ENCODE measurements at places on chromosomes 16 and 17.

DNA sequence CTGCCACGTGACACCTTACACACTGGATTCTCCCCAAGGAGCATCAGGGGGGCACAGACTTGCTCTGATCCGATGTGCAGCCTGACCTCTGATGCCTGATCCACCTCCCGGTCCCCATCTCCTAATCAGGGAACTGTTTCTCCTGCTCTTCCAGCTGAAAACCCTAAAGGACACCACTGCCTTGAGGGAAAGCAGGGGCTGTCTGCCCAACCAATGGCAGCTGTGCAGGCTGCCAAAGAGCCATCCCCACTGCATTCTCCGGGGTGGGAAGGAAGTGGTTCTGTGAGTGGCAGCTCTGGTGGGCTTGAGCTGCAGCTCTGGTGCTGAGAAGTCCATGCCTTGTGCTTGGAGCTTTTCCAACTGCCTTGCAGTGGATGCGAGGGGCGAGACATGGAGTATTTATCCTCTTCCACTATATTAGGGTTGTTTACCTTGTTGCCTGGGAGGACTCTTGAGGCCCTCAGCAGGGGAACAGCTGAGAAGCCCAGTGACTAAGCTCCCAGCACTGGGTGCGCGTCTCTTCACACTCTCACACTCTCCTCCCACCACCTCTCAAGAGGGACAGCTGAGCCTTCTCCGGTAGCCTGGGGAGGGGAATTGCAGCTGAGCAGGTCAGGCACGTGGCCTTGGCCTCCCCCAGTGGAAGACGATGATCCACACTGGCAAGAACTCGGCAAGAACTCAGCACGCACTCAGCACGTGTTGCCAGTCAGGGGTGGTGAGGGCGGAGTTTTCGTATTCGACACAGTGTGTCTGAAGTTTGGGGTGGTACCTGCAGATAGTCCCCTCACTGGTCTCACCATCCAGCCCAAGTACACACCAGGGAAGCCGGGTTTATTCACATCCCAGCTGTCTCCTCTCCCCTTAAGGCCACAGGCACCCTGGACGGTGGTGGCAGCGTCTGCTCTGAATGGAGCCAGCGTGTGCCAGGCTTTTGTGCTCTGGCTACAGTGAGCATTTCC lies 21.1 kb upstream of the SPATA32 start:
- DNase-seq: no peak

GRCh38 chr17:81553616-81554181 lies 1.5 kb upstream of the FAAP100 start:
- no peak for DNase-seq

- DNase-seq: no peak
Measured at GRCh38 chr17:75774991-75775668, 9.5 kb upstream of the UNK start.

- no peak for DNase-seq
Measured at GRCh38 chr16:11407047-11407982, 62.1 kb downstream of the RMI2 start.

DNA sequence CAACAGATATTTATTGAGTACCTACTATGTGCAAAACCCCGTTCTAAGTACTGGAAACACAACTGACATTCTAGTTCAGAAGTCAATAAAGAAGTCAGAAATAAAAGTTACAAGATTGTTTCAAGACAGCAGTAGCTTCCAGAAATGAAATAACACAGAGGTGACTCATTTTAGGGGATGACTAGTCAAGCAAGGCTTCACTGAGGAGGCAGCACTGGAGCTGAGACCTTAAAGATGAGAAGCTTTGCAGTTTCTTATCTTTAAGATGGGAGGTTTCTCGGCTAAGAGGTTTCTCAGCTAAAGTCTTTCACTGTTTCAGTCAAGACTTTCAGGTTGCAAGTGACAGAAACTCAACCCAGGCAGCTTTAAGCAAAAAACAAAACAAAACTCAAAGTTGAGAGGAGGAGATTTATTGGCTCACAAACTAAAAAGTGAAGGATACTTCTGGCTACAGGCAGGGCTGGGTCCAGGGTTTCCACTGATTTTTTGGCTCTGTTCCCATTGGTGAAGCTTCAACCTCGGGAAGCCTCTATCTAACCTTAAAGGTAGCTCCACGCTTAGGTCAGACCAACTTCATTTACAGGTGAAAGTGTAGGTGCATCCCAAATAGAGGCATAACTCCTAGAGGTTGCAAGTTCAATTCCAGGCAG lies 7.4 kb upstream of the MMP2 start:
- no peak for DNase-seq

- no peak for DNase-seq
Measured at GRCh38 chr17:34797720-34798119, 163.5 kb downstream of the CCT6B start.

- DNase-seq: no peak
Measured at GRCh38 chr16:3065742-3066439, 451 bp downstream of the IL32 start.

- DNase-seq: no peak
Measured at GRCh38 chr17:77523540-77523939, 382.8 kb downstream of the SEC14L1 start.

GRCh38 chr17:69058165-69058564 lies 2.6 kb downstream of the ABCA9 start:
- no peak for DNase-seq

DNA sequence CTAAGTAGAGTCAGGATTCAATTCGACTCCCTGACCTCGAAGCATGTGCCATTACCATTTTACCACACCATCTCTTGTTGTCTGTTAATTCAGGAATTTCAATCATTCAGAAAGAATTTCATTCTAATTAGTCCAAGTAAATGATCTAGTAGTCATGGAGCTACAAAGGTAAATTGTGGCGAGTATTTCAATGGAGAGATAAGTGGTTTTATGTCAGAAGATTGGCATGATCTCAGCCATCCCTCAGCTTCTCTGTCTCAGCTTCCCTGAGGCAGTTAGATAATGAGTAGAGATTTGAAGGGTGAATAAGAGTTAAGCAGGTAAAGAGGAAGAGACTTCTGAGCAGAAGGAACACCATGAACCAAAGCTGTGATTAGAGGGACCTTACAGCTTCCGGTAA lies 93.6 kb downstream of the HS3ST4 start:
- DNase-seq: no peak

- DNase-seq: no peak
Measured at GRCh38 chr16:22207715-22208360, 1.8 kb downstream of the EEF2K start.

DNA sequence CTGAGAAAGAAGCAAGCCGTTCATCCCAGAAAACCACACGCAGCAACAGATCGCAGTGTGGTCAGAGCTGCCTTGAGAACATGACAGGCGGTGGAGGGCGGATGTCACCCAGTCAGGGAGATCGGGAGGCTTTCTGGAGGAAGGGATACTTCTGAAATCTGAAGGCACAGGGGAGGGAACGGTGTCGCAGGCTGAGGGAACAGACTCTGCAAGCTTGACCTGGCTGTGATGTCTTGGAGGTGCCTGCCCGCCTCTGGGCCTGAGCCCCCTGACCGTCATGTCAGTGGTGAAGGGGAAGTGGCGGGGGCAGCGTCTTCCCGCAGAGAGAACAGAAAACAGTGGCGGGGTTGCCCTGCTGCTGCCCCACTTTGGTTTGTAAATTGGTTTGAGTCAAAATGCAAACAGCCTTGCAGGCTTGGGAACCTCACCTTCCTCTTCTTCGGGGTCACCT lies 8.1 kb upstream of the ATP2A3 start:
- no peak for DNase-seq

DNA sequence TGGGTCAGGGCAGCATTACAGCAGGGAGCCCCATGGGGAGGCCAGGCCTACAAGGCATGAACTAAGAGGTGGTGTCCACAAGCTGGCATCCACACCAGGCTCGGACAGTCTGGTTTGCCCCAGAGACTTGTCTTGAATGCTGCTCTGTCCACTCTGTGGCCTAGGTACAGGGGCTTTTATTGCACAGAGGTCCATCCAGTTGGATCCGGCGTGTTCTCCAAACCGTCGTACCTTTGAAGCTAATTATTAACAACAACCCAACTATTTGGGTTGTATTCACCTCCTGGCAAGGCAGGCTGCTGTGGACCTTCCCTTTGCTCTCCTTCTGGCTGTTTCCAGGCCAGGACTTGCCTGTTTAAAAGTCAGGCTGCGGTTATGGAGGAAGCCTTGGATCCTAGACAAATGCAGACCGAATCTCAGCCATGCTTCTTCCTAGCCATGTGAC lies 123.4 kb downstream of the CLEC16A start:
- DNase-seq: no peak

DNA sequence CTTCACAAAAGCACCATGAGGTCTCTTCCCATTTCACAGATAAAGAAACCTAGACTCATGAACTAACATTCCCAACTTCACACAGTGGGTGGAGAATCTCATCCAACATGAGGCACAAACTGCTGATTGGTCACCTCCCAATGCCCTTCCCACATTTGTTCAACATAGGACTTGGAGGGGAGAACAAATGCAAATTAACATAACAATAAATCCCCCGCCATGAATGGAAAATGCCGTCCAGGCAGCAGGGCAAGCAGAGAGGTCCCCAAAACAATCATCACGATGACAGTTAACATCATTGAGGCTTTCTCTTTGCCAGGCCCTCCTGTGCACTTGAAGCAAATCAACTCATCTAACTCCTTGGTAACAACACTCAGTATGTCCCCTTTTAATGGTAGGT lies 185.3 kb downstream of the TMEM132E start:
- DNase-seq: no peak

GRCh38 chr17:53722407-53722806 lies 100.3 kb upstream of the KIF2B start:
- DNase-seq: no peak

DNA sequence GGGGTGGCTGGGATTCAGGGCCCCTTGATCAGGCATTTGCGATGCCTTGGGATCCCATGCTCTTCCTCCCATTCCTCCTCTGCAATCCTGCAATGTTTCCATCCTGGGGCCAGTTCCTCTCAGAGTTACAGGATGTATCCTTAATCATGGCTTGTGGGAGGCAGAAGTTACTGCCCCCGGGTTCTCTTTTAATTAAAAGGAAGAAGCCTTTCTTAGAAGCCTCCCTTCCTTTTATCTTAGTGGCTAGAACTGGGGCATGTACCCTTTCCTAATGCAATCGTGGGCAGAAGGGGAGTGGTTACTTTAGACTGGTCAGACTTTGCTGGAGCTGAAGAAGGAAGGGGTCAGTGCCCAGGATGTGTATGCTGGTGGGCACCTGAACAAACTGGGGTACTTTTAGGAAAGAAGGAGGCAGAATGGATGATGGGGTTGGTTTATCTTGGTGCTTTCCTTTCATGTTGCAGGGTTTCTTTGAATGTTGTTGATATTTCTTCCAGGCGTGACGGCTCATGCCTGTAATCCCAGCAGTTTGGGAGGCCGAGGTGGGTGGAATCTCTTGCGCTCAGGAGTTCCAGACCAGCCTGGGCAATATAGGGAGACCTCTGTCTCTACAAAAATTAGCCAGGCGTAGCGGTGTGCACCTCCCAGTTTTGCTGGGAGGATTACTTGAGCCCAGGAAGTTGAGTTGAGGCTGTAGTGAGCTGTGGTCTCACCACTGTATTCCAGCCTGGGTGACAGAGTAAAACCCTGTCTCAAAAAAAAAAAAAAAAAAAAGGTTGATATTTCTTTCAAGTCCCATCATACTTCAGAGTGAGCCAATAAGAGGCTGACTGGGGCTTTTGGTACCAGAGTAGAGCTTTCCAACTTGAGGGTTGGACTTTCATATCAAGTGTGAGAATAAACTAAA lies 13.2 kb upstream of the SPN start:
- no peak for DNase-seq

- DNase-seq: no peak
Measured at GRCh38 chr17:59338498-59338897, 7.0 kb downstream of the YPEL2 start.

GRCh38 chr17:74759941-74760340 lies 11.5 kb downstream of the NHERF1 start:
- no peak for DNase-seq

DNA sequence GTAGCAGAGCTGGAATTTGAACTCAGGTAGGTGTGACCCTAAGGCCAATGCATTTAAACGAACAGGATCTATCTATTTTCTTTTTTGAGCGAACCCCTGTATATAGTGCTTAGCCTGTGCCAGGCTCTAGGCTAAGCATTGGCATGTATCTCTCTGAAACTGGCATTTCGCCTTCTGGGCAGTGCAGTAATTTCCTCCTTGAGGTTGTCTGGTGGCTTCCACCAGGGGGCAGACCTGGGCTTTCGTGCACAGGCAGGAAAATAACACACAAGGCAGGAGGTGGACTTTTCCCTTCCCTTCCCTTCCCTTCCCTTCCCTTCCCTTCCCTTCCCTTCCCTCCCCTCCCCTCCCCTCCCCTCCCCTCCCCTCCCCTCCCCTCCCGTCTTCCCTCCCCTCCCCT lies 34.4 kb upstream of the PRKCB start:
- DNase-seq: peak; percentile 66

DNA sequence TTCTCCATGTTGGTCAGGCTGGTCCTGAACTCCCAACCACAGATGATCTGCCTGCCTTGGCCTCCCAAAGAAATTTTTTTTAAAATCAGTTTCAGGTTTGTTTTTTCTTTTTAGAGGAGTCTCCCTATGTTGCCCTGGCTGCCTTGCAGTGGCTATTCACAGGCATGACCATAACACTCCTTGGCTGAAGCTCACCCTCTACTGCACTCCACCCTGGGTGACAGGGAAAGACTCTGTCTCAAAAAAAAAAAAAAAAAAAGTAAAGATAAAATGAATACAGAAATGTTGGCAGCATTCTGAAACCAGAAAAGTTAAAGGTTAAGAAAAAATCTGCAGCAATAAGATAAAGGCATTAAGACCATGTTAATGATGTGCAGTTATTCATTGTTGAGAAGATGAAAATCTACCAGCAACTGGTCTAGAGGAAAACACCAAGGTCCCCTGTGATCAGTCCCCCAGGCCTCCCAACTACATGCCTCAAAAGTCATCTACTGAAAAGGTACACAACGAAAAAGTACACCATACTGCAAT lies 15.1 kb downstream of the YWHAE start:
- DNase-seq: no peak

DNA sequence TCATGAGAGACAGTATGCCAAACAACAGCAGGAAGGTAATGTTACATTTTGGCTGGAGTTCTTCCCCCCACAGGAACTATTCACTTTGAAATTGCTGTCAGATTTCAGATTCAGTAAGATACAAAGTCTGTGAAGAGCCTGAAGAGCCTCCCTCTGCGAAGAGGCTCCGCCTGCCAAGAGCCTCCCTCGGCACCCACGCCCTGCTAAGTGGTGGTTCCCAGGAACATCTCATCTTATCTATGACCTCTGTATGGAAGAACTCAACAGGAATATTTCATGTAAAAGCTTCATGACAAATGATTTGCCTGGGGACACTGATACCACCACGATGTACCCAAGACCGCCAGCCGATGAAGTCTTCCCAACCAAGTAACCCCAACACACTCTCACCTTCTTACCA lies 3.2 kb downstream of the ZC3H7A start:
- DNase-seq: no peak

Data from C1 segment of cervical spinal cord (tissue), 14 donors.